Left renal cortex interstitium (tissue), 4 donors: ENCODE measurements at places on chromosomes 12 and 14.

DNA sequence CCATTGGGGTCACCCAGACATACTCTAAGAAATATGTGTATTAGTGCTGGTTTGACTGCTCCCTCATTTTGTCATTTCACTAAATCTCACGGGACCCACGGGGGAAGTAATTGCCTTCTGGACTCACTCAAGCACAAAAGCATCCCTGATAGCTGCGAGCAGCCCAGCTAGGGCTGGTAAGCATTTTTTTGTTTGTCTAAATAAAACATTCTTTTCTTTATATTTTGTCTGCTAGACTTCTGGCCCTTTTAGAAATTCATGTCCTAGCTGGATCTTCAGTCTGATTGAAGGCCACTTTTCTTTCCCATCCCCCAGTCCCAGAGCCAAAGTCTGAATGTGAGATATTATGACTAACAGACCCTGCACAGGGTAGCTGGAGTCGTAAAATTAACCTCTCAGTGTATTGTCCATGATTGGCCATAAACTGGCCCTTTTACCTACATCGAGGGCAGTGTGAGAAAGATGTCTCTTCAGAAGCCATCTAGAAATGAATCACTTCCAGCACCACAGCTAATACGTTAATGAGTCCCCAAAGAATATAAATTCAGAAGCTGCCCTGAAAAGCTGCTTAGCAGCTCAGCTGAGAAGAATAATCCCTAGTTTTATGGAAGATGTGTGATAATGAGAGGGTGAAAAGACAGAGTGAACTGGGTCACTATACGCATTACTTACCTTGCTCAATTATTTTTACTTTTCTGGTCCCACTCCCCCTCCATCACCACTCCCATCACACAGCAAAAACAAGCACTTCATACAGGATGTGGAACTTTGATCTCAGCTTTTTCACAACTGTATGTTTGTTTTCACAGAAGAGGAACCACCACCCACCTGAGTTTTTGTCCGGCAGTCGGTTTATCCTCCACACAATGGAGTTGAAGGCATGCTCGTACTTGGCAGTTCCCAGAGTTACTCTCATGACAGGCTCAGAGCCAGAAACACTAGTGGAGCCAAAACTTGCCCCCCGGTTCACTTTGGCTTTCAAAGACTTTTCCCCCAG is 55.6 kb upstream of the GTF2A1 start:
- DNase-seq, result no peak

- DNase-seq, result no peak
Observed at GRCh38 chr14:92660571-92660970, 87.9 kb downstream of the LGMN start.

DNA sequence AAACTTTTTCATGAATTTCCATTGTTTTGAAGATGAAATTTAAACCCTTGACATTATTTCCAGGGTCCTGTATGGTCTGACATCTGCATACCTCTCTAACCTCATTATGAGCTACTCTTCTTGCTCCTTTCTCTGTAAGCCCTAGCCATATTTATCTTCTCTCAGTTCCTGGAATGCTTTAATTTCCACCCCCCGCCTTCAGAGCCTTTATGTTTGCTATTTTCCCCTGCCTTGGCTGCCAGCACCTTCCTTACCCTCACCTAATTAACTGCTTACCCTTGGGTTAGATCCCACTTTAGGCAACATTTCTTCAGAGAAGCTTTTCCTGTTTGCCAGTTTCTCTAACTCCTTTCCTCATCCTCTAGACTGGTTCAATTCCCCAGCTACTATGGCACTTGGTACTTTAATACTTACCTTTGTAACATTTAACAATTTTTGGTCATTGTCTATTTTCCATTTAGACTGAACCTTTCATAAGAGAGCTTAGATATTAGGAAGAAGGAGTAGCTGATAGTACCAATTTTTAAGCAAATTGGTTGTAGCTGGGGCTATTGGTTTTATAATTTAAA is 6.0 kb downstream of the STYX start:
- DNase-seq, result no peak

- DNase-seq, result no peak
Observed at GRCh38 chr12:38931461-38931860, 26.1 kb upstream of the CPNE8 start.

DNA sequence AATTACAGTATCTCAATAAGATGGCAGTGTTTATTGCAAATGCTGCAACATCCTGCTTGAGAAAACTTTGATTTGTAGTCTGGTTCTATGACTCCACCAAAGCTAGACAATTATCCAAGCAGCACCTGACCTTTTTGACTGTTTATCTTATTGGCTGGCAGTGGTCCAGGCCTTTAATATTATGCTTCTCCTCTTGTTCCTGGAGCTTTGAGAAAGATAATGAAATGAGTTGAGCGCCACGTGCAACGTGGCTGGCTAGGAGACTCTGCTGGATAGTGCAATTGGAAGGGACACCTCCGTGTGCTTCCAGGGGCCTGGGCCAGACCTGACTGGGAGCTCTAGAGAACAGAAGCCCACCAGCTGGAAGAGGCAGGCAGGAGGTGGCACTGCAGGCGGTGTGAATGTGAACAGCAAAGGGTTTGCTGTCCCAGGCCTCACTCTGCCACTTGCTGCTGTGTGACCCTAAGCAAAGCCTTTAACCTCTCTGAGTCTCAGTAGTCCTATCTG is 349.3 kb downstream of the CACNA1C start:
- DNase-seq, result no peak
